NCI-H1417 (cell line): ENCODE measurements at places on chromosomes 6 and 20.

DNA sequence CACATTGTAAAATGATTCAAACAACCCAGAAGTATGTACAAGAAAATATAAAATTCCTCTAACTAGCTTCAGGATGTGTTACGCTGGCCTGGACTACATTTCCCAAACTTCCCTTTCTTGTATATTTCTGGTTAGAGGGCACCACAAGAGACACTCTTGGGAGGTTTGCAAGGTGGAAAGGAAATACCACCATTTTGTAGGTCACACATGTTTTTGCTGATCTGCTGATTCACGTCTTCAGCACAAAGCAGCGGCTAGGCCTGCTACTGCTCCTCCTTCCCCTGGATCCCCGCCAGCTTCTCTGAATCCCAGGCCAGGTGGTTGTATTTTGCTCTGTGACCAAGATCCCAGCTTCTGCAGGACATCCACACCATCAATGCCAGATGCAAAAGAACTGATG, 104.2 kb downstream of the AGPAT4 start:
- DNase-seq: peak; percentile 49

DNA sequence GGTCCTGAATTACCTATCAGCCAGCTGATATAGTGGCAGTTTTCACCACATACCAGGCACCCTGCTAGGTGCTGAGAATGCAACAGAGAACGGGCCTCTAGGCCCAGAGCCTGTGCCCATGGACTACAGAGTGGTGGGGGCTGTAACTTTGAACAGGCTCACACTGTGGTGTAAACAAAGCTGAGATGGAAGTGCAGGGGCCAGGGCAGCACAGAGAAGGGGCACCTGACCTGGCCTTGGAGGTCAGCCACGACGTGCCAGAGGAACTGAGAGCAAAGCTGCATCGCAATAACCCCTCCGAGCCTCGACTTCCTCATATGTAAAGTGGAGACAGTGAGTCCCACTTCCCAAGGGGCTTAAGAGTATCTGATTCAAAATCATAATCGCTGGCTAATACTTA, 105.8 kb downstream of the MAFB start:
- no peak for DNase-seq

GRCh38 chr6:7978736-7979135, 68.1 kb upstream of the TXNDC5 start:
- no peak for DNase-seq

- no peak for DNase-seq
These were observed 102.5 kb downstream of the CD24 start for GRCh38 chr6:106872049-106872448.

GRCh38 chr6:26286168-26286877, 78.7 kb upstream of the BTN3A2 start:
- peak; percentile 67 for DNase-seq

- no peak for DNase-seq
These were observed 3.9 kb upstream of the NECAB3 start for GRCh38 chr20:33677991-33678702.

DNA sequence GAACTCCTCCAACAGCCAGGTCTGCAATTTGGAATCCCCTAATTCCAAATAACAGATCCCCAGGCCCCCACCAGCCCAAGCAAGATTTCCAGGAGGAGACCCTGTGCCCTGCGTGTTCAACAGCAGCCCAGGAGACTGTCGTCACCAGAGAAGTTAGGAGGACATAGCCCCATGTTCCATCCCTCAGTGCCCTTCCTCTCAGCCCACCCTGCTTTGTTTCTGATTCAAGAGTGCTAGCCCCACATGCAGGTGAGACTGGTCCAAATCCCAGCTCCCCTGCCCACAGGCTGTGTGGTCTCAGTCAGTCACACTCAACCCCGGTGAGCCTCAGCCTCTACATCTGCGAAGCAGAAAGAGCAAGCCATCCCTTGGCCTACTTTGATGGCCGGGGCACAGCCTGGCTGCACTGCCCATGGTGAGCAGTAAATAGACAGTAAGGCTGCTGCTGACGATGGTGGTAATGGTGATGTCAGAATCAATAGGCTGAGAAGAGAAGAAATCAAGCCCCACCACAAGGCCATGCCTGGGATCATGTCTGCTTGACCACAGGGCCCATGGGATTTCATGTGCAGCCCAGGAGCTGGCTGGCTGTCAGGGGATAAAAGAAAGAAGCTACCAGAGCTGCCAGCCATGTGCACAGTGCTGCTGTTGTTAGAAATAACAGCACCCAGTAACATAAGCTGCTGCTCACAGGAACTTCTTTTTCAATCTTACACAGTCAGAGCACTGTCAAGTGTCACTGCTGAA, 51.5 kb upstream of the NXT1 start:
- DNase-seq: no peak

DNA sequence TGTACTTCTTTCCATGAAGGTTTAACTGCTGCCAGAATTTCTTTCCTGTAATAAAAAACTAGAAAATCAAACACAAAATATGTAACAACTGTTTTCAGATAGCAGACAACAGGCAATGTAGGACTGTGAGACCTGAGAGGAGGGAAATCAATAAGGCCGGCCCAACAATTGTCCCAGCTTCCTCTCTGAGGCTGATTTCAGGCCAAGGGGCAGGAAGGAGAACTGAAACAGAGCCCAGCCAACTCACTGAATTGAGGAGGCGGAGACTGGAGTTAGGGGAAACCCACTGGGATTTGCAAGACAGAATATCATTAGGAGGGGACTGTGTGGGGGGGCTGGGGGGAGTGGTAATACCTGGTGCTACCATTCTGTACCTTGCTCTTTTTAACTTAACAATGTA, 42.2 kb downstream of the FLRT3 start:
- DNase-seq: no peak
